ENCODE measurements at places on chromosomes 12 and 14.

- DNase-seq: no peak
Measured at GRCh38 chr14:75249958-75250336, 28.7 kb upstream of the FOS start.

DNA sequence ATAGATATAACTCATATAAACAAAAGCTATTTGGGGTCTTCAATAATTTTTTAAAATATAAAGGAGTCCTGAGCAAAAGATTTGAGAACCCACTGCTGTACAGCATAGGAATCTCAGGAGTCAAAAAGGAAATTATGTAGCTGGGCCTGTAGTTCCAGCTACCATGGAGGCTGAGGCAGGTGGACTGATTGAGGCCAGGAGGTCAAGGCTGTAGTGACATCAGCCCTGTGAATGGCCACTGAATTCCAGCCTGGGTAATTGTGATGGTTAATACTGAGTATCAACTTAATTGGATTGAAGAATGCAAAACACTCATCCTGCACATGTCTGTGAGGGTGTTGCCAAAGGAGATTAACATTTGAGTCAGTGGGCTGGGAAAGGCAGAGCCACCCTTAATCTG, 10.5 kb downstream of the CERS5 start:
- no peak for DNase-seq

GRCh38 chr14:28975084-28975483, 208.5 kb downstream of the FOXG1 start:
- no peak for DNase-seq

GRCh38 chr12:96170328-96170727, 23.8 kb upstream of the ELK3 start:
- DNase-seq: no peak

DNA sequence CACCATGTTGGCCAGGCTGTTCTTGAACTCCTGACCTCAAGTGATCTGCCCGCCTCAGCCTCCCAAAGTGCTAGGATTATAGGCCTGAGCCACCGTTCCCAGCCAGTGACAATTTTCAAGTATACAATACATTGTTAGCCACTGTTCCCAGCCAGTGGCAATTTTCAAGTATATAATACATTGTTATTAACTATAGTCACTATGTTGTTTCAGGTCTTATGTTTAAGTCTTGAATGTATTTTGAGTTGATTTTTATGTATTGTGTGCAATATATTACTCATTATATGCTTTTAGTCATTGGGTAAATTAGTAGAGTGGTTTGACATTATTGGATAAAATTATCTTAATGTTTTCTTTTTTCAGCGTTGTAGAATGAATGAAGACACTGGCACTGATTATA, 13.0 kb upstream of the ZNF410 start:
- no peak for DNase-seq

DNA sequence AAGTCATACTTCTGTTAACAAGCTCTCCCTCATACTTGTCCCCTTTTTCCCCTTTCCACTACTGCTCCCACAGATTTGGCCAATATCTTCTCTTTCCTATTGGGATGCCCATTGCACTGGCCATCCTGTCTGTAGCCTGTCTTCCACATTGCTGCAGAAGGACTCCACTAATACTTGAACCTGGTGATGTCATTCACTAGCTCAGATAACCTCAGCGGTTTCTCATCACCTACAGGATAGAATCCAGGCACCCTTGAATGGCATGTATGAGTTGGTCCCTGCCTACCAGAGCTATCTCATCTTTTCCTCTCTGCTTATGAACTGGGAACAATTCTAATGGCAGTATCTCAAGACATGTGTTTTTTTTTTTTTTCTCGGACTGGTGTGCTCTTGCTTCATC, 84.6 kb downstream of the PTPRR start:
- DNase-seq: no peak

GRCh38 chr12:27651201-27651600, 45.0 kb upstream of the REP15 start:
- no peak for DNase-seq

DNA sequence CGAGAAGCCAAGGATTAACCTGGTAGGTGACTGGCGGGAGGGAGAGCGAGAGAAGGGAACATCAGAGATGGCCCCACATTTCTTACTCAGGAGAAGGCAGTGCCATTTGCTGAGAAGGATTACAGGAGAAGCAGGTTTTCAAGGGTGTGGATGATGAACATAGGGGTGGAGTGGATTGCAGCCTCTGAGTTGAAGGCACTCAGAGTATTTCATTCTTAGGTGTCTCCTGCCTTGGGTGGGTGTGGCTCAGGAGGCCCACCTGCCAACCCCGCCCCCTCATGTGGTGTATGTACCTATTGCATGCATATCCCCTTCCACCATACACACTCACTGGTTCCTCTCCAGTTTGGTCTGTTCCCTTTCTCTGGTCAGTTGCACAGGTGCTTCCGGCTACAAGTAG, 6.3 kb downstream of the ESPL1 start:
- no peak for DNase-seq

DNA sequence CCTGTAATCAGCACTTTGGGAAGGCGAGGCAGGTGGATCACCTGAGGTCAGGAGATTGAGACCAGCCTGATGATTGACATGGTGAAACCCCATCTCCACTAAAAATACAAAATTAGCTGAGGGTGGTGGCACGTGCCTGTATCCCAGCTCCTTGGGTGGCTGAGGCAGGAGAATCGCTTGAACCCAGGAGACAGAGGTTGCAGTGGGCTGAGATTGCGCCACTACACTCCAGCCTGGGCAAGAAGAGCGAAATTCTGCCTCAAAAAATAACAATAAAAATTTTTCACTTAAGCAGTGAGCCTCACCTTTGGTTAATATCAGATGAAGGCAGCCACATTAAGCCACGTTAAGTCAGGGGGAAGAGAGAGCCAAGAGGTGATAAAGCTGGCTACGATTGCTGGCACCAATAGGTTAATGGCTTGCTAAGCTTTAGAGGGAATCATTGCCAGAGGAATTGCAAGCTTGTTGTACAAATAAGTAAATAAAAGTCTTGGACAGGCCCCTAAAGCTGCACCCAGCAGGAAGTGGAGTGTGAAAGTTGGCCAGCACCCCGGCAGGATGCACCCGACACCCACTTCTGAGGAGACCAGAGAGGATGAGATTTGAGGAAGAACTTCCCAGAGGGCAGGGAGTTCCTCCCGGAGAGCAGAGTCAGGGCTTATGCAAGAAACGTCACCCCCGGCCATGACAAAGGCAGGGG, 41.3 kb upstream of the TESC start:
- DNase-seq: no peak

GRCh38 chr12:44314007-44314500, 478.2 kb downstream of the TMEM117 start:
- no peak for DNase-seq

GRCh38 chr12:114504311-114504710, 98.4 kb upstream of the TBX5 start:
- DNase-seq: no peak

- DNase-seq: no peak
Measured at GRCh38 chr12:56086096-56086495, 6.1 kb downstream of the ERBB3 start.

DNA sequence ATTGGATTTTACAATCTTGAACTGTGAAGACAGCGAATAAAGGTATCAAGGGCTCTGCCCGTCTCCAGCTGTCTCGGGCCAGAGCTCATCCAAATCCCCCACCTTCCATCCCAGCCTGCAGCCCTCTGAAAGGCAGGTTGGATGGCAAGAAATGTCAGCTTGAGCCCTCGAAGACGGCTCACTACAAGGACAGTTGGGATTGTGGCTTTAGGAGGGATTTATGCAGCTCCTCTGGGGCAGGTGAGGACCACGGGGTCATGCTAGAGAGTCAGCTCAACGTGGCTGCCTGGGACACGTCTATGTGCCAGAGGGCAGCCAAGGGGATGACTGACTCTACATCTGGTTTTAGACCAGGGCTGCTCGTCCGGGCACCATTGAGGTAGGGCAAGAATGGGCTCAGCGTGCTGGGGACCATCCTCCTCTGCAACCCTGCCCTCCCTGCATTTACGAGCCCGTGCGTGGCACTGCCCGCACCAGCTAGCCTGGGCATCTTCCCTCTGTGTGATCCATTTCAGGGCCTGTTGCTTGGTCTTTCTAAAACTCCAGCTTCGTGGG, 16.2 kb downstream of the MVK start:
- no peak for DNase-seq

GRCh38 chr12:12238605-12239004, 28.2 kb downstream of the LRP6 start:
- DNase-seq: no peak

- peak; percentile 76 for DNase-seq
Measured at GRCh38 chr12:56158926-56159461, 835 bp downstream of the MYL6 start.

DNA sequence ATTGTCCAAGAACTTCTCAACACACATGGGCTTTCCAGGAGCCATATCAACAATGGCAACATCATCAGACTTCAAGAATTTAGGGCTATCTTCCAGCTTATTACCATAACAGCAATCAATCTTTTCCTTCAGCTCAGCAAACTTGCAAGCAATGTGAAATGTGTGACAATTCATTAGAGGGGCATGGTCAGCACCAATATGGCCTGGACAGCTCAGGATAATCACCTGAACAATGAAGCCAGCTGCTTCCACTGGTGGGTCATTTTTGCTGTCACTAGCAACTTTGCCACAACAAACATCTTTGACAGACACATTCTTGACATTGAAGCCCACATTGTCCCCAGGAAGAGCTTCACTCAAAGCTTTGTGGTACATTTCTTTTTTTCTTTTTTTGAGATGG, 5.9 kb upstream of the NEDD1 start:
- no peak for DNase-seq
